ENCODE measurements at places on chromosomes 13 and 19. TPM values are rescaled to one million over a fixed set of nuclear protein-coding genes. Genes with fewer than 3 reads are reported as not detected.

Gene PALM
- 5.1 TPM for total RNA-seq

Gene CRX
- not detected for total RNA-seq

Gene ZNF559
- total RNA-seq: 8.6 TPM

Gene DLEU7
- total RNA-seq: not detected

Gene ZNF414
- total RNA-seq: 18.5 TPM

Gene ZNF814
- total RNA-seq: 26.4 TPM

Gene TEX29
- not detected for total RNA-seq

Gene PRR20D
- total RNA-seq: not detected

Gene LIG1
- 89.0 TPM for total RNA-seq

Gene SIGLEC10
- total RNA-seq: not detected

Gene PNMA8B
- 0.04 TPM for total RNA-seq

Gene TLE6
- 1.4 TPM for total RNA-seq

Gene IGFL1
- not detected for total RNA-seq

Gene POLR2E
- total RNA-seq: 101 TPM

Gene EID2B
- 7.3 TPM for total RNA-seq

Gene CEACAM3
- not detected for total RNA-seq

Gene ZNF682
- 9.9 TPM for total RNA-seq

Gene CD177
- not detected for total RNA-seq

Gene EIF3K
- total RNA-seq: 462 TPM

Gene OR10H3
- not detected for total RNA-seq

Gene CNFN
- total RNA-seq: 0.80 TPM

Gene BIVM
- total RNA-seq: 19.9 TPM

Gene NRTN
- 1.1 TPM for total RNA-seq
